Breast epithelium (tissue), 4 donors: ENCODE measurements at places on chromosomes 5 and 9. TPM values are rescaled to one million over a fixed set of nuclear protein-coding genes. Genes with fewer than 3 reads are reported as not detected.

The TRMO gene
- total RNA-seq, result 35.4 TPM

The S1PR3 gene
- total RNA-seq, result 18.7 TPM

The PRKAA1 gene
- total RNA-seq, result 134 TPM

The HMMR gene
- 0.15 TPM for total RNA-seq

The ZNF346 gene
- total RNA-seq, result 13.6 TPM

The IL13 gene
- not detected for total RNA-seq

The MYORG gene
- total RNA-seq, result 6.4 TPM

The TAS2R1 gene
- total RNA-seq, result not detected

The SNX18 gene
- total RNA-seq, result 33.1 TPM

GRCh38 chr5:71652349-71652748, 65.2 kb downstream of the MCCC2 start:
- H3K4me3 ChIP-seq, result no peak overlapping the region
- H3K36me3 ChIP-seq, result no peaks in the 10 kb centered on the region
- H3K4me1 ChIP-seq, result no peaks in the 10 kb centered on the region
- H3K27me3 ChIP-seq, result no peaks in the 10 kb centered on the region
- no peak overlapping the region for H3K27ac ChIP-seq
- DNase-seq, result no peak

GRCh38 chr5:101370181-101370580, 467.1 kb upstream of the ST8SIA4 start:
- H3K27ac ChIP-seq, result no peak overlapping the region
- no peaks in the 10 kb centered on the region for H3K27me3 ChIP-seq
- H3K4me3 ChIP-seq, result no peak overlapping the region
- H3K4me1 ChIP-seq, result no peaks in the 10 kb centered on the region
- H3K36me3 ChIP-seq, result no peaks in the 10 kb centered on the region

DNA sequence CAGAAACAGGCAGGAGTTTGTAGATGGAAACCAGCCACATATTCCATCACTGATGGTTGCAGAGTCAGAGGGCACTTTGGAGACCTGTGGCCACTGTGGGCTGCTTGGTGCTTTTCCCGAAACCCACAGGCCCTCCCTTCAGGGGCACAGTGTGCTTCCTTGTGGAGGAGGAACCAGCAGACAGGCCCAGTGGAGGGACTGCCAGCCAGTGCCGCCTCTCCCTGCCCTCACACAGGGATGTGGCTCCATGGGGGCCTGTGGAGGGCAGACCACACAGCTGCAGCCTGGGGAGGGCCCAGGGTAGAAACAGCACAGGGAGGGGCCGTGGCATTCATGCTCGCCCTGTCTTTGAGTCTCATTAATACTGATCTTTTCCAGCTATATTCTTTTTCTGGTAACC, 35.2 kb downstream of the CEP72 start:
- no peak overlapping the region for H3K4me3 ChIP-seq
- H3K27ac ChIP-seq, result no peak overlapping the region
- no peak for DNase-seq
- no peaks in the 10 kb centered on the region for H3K36me3 ChIP-seq
- no peaks in the 10 kb centered on the region for H3K27me3 ChIP-seq
- H3K4me1 ChIP-seq, result no peaks in the 10 kb centered on the region

- no peak for DNase-seq
- H3K27me3 ChIP-seq, result no peaks in the 10 kb centered on the region
- H3K27ac ChIP-seq, result no peak overlapping the region
- H3K36me3 ChIP-seq, result no peaks in the 10 kb centered on the region
- no peaks in the 10 kb centered on the region for H3K4me1 ChIP-seq
These were observed 170.5 kb downstream of the NDUFS4 start for GRCh38 chr5:53730943-53731342.

DNA sequence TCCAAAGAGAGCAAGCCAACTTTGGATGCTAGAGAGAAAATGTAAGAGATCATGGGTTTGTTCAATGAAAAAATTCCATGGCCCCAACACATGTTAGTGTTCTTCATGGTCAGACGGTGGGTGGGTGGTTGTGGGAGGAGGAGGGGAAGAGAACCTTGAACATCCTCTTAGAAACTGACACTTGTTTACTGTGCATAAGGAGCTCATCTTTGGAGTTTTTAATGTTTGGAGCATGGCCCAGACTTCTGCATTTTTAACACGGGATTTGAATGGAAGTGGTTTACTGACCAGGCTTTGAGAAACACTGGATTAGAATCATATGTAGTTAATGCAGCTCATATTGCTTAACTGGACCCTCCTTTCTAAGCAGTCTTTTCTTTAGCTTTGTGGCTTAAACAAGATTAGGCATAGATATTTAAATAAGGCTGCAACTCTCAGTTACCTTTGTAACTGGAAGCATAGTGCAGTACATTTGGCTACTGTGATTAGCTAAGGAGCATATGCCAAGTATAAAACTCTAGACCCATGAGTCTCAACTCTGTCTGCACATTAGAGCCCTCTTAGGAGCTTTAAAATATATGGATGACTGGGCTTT, 60.1 kb downstream of the FOCAD start:
- H3K27me3 ChIP-seq, result no peaks in the 10 kb centered on the region
- no peaks in the 10 kb centered on the region for H3K4me1 ChIP-seq
- no peaks in the 10 kb centered on the region for H3K36me3 ChIP-seq
- no peak for DNase-seq

DNA sequence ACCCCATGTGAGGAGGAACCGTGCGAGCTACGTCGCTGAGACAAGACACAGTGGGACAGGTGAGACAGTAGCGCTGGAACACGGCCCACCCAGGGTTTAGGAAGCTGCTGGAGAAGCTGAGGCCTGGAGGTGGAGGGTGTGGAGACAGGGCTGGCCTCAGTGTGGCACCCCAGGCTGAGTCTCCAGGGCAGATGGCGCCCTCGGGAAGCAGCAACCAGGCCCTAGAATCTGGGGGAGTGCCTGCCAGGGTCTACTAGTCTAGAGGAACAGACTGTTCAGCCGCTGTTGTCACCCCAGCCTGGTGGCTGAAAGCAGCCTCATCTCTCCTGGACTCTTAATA, 4.6 kb upstream of the TERT start:
- H3K27ac ChIP-seq, result no peak overlapping the region
- H3K36me3 ChIP-seq, result no peaks in the 10 kb centered on the region
- no peak for DNase-seq
- no peaks in the 10 kb centered on the region for H3K4me1 ChIP-seq
- H3K4me3 ChIP-seq, result no peak overlapping the region
- H3K27me3 ChIP-seq, result peaks cover 14% of the 10 kb centered on the region

- H3K4me1 ChIP-seq, result no peaks in the 10 kb centered on the region
- no peak overlapping the region for H3K4me3 ChIP-seq
- no peaks in the 10 kb centered on the region for H3K36me3 ChIP-seq
- no peak overlapping the region for H3K27ac ChIP-seq
These were observed 161.9 kb upstream of the HMHB1 start for GRCh38 chr5:143649937-143650621.
